Right ventricle myocardium superior (tissue), 1 donor: ENCODE measurements at places on chromosomes 12 and 14. TPM values are rescaled to one million over a fixed set of nuclear protein-coding genes. Genes with fewer than 3 reads are reported as not detected.

GRCh38 chr12:78767264-78767981, 97.2 kb upstream of the SYT1 start:
- no peak for DNase-seq

DNA sequence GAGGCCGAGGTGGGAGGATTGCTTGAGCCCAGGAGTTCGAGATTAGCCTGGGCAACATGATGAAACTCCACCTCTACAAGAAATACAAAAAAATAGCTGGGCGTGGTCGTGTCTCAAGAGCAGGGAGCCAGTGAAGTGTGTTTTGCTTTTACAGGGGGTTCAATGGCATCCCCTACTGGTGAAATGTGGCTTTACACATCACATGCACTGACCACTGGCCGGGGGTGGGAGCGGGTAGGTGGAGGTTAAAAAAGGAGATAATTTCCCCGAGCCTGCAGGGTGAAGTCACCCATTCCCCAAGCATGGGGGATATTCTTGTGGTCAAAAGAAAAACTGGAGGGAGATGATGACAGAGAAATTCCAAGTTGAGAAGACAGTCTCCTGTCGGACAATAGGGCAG, 63.6 kb upstream of the PWP1 start:
- DNase-seq, result no peak

Gene MEG3
- total RNA-seq, result 24.7 TPM

Gene CD27
- total RNA-seq, result 0.30 TPM

- DNase-seq, result no peak
Observed at GRCh38 chr12:44225149-44225510, 389.2 kb downstream of the TMEM117 start.

DNA sequence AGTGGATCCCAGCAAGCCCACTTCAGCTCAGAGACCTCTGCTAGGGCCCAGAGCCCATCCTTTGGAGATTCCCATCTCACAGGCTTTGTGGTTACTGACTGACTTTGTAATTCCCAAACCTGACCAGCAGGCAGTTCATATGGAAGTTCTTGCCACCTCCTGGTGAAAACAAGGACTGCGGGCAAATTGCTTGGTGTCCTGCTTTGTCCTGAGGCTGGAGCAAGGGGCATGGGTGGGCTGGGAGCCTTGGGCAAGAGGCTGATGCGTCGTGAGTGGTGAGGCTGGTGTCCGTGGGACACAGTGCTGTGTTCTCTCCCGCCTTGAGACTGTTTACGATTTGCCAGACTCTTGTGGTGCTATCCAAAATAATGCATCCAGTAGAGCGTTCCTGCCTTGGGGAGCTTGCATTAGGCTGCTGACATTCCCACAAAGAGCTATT, 91.0 kb downstream of the LRRC74A start:
- peak; percentile 57 for DNase-seq

DNA sequence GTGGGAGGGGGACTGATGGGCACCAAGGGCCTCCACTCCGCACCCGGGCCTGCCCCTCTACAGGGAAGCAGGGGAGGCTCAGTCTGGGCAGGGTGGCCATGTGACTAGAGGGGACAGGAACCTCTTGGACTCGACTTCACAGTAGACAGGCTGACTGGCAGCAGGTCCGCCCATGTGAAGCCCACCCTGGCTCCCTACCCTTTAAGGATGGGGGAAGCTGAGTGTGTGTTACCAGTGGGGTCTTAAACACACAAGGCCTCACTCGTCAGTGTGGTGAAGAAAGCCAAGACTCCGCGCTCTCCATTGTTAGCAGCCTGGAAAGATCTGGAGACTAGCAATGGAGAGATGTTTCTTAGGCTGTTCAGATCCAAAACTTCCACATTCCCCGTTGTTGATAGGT, 52.4 kb downstream of the ANAPC7 start:
- no peak for DNase-seq

GRCh38 chr14:58258156-58258555, 13.5 kb downstream of the PSMA3 start:
- no peak for DNase-seq

Gene HOXC4
- not detected for total RNA-seq
